Stimulated activated CD8-positive, alpha-beta memory T cell treated with anti-CD3 and anti-CD28 coated beads, Interleukin-4, amount 100 ng/mL, for 1 hour (primary cell): ENCODE measurements at places on chromosomes 12 and 14.

GRCh38 chr12:89574736-89575208 is 48.9 kb upstream of the POC1B start:
- DNase-seq = no peak

DNA sequence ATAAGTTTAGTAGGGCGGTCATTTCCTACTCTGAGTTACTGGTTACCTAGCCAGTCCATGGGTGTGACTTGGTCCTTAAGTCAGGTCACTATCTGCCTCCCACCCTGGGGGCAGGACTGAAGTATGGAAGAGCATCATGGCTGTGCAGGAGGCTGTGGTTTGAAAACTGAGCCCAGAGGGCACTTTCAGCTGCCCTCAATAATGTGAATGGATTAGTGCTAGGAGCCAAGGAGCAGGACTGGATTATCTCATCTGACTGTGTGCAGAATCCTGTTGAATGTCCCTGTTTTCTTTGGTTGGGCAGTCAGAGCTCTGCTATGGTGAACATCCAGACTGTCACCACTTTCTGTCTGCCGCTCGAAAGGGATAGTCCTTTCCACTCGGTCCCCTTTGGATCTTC is 1.6 kb downstream of the ATXN7L3B start:
- DNase-seq = no peak

DNA sequence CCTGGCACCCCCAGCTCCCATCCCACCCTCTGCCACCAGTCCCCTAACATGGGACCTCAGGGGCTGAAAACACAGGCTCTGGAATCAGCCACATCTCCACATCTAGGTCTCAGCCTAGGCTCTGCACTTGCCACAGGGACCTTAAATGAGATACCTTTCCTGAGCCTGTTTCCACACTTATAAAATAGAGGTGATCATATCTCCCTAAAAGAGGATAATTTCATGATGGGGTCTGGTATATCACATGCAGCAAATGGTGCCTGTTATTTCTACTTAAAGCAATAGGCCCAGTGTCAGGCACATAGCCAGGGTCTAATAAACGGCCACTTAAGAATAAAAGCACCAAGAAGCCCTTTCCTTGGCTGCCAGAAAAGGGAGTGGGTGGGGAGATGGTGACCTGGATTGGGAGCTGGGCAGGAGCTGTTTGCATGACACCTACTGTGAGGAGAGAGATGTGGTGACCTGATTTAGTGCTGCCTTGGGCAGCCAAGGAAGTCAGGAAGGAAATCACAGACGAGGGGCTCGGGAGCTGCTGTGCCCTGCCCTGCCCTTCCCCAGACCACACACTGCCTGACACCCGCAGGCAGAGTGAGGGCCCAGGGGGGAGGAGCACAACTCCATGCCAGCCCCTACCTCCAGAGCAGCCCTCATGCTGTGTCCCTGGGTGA is 71.2 kb downstream of the IRF2BPL start:
- no peak for DNase-seq

DNA sequence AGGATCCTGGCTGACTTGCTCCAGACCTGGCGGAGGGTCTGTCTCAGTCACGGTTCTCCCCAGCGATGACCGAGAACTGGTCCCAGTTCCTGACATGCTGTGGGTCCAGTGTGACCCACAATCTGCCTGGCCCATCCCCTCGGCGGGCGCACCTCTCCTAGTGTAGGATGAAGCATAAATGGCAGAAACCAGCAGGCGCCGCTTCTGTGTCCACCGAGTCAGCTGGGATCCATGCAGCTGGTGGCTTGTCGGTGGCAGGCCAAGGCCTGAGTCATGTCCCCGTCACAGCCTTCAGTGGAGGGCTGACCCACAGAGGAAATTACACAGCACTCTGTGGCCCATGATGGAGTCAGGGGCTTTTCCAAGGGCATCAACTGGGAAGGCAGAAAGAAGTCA is 38.5 kb downstream of the NFKBIA start:
- DNase-seq = no peak

- DNase-seq = no peak
Observed at GRCh38 chr12:12491606-12492005, 71.1 kb downstream of the DUSP16 start.

DNA sequence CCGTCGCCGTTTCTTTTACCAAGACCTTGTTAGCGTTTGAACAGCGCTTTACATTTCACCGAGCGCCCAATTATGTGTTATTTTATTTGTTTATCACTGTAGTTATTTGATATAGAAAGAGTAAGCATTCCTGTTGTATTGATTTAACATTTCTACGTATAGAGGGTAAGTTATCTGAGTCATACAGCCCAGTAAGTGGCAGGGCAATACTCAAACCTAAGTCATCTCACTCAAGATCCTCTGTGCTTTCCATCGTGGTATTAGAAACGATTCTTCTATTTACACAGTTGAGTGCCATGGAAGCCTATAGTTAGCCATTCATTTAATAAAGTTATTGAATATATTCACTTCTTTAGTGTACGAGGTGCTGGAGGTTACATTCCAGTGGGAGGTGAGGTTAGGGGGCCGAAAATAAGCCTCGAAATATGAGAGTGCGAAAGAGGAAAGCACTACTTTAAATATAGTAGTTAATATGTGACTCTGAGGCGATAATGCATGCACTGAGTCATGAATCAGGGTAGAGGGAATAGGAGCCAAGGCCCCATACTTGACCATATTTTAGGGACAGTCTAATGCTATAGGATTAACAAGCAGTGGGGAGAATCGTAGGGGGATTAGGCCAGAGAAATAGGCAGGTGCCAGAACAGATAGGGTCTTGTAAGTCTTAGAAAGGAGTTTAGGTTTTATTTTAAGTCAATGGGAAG is 629 bp downstream of the RAD51AP1 start:
- no peak for DNase-seq

- no peak for DNase-seq
Observed at GRCh38 chr12:104888892-104889291, 69.2 kb downstream of the SLC41A2 start.

DNA sequence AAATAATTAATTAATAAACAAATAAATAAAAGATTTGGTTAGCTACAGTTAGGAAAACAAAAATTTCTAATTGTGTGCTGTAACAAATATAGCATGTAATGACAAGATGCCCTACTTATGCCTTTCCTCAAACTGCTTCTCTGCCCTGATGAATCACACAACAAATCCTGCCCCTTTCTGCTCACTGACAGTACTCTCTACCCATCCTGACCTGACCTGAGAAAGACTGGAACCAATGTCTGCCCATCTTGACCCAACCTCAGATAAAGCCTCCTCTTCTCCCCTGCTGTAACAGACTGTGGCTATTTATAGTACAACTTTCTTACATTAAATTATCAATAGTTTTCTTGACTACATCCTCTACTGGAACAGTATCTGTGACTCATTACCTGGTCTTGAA is 43.7 kb downstream of the PPP1R13B start:
- DNase-seq = no peak

GRCh38 chr14:90677484-90678050 is 138.7 kb downstream of the TTC7B start:
- no peak for DNase-seq

- DNase-seq = no peak
Observed at GRCh38 chr12:123882161-123882705, 90.4 kb downstream of the CCDC92 start.

DNA sequence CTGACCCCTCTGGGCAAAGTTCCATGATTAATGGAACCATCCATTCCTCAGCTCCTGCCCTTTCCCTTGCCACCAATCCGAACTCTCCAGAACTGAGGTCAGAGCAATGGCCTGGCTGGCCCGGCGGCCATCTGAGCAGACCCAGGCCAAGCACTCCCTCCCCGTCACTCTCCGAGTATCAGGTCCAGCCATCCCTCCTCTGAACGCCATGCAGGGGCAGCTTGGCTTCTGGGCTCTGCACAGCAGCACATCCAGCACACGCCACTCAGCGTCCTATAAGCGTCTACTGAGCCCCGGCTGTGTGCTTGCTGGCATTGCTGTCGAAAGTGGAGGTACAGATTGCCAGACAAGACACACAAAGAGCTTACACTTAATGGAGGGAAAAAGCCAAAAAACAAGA is 34.3 kb upstream of the VWF start:
- no peak for DNase-seq

- DNase-seq = no peak
Observed at GRCh38 chr14:68968051-68968450, 11.1 kb downstream of the ACTN1 start.
